ENCODE measurements at places on chromosomes 2 and 18. TPM values are rescaled to one million over a fixed set of nuclear protein-coding genes. Genes with fewer than 3 reads are reported as not detected.

DNA sequence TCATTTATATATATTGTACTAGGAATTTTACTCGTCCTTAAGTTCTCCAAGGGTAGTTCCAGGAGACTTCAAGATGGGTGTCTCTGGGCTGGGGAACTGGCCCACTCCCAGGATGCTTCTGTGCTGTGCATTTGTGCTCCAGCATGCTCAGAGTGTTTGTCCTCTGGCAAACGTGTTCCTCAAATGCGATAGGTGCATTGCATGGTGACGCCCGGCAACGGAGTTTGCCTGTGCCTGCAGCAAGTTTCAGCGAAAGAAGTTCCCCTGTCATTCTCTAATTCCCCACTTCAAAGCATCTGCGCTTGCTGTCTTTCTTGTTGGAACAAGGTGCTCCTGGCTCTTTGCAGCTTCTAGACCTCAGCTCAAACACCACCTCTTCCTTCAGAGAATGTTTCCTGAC, 465.1 kb downstream of the GALR1 start:
- no peak for DNase-seq
- H3K4me1 ChIP-seq, result no peaks in the 10 kb centered on the region
- no peaks in the 10 kb centered on the region for H3K36me3 ChIP-seq
- H3K27ac ChIP-seq, result no peak overlapping the region
- H3K27me3 ChIP-seq, result peaks cover 16% of the 10 kb centered on the region

DNA sequence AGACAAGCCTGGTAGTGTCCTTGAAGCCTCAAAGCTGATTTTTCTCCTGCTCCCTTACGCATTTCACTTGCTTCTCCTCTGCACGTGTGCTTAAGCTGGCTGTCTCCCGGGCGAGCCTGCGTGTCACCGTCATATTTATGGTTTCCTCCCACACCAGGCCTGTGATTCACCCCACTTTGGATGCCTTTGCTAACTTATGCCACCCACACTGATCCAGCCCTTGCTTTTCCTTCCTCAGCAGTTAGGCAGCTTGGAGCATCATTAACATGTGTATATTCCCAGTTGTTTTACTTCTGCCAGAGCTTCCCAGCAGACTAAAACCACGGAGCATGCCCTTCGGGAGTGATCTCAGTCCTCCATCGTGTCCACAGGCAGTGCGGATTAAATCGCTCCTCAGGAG, 2.2 kb downstream of the ST3GAL5 start:
- H3K4me3 ChIP-seq, result peak overlapping the region; percentile 72
- H3K36me3 ChIP-seq, result peaks cover 11% of the 10 kb centered on the region
- H3K4me1 ChIP-seq, result peaks cover 46% of the 10 kb centered on the region
- H3K27me3 ChIP-seq, result no peaks in the 10 kb centered on the region
- H3K27ac ChIP-seq, result no peak overlapping the region

- no peak overlapping the region for H3K4me3 ChIP-seq
- no peaks in the 10 kb centered on the region for H3K36me3 ChIP-seq
Measured at GRCh38 chr2:205337274-205337673, 345.0 kb upstream of the NRP2 start.

DNA sequence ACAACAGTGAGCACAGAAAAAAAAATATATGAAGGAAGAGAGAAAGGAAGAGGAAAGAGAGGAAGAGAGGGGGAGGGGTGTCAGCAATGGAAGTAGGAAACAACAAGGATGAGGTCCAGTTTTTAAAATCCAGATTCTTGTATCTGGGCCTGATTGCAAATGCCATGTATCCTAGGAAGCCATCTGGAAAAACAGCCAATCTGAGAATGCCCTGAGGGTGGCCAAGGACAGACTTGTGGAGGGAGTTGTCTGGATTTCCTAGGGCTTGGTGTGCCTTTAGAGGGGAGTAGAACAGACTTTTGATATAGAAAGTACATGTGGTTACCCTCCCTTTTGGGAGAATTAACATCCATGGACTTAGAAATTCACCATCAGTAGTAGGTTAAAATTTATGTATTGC, 47.1 kb downstream of the PRKCE start:
- peaks cover 16% of the 10 kb centered on the region for H3K4me1 ChIP-seq
- DNase-seq, result no peak
- H3K27ac ChIP-seq, result no peak overlapping the region
- no peaks in the 10 kb centered on the region for H3K27me3 ChIP-seq

VAMP8 gene
- 106 TPM for total RNA-seq

RESP18 gene
- not detected for total RNA-seq
